ENCODE measurements at places on chromosomes 12 and 14.

DNA sequence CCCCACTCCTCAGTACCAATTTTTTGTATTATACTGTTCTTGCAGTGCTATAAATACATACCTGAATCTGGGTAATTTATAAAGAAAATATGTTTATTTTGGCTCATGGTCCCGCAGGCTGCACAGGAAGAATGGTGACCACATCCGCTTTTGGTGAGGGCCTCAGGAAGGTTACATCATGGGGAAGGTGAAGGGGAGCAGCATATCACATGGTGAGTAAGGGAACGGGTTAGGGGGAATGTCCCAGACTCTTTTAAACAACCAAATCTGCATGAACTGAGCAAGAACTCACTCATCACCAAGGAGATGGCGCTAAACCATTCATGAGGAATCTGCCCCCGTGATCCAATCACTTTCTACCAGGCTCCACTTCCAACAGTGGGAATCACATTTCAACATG lies 40.0 kb downstream of the OSBPL8 start:
- DNase-seq = peak; percentile 5

DNA sequence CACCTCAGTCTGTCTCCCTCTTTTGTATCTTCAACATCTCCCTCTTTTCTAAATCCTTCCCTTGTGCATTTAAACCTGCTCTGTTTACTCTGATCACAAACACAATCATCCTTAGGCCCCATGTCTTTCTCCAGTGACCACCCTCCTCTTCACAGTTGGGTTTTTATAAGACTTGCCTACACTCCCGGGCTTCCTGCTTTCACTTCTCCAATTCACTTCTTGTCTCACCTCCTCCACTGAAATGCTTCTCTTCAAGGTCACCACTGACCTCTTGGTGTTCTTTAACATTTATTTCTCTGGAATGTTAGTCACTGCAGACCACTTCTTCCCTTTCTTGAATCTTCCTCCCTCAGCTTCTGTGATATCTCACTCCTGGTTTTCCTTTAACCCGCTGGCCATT lies 8.7 kb upstream of the SMCO2 start:
- no peak for DNase-seq

GRCh38 chr12:67275380-67275913 lies 6.3 kb downstream of the CAND1 start:
- DNase-seq = no peak

GRCh38 chr14:20789230-20789813 lies 8.3 kb downstream of the RNASE6 start:
- no peak for DNase-seq

DNA sequence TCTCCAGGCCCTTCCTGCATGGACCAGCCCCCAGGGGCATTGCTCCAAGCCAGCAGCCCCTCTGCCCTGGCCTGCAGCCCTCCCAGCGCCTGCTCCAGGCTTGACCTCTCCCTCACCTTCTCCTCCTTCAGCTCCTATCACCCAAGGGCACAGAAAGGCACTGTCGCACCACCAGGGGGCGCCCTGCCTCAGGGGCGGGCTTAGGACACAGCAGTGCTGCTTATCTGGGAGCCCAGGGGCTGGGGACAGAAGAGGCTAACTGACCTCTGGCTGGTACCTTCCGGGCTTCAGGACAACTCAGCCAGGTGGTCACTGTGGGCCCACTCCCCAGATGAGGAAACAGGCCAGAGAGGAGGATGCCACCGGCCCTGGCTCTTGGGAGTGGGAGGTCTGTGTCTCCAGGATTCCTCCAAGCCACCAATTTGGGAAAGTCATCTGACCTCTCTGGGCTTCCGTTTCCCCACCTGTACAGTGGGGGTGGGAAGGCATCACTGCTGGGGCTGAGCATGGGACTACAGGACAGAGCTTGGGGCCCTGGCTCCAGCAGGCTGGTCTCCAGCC lies 25.3 kb upstream of the GPR132 start:
- DNase-seq = peak; percentile 68

GRCh38 chr14:56580221-56580711 lies 668 bp downstream of the TMEM260 start:
- DNase-seq = no peak

GRCh38 chr14:35963209-35963608 lies 137.1 kb downstream of the BRMS1L start:
- peak; percentile 14 for DNase-seq

GRCh38 chr12:56749853-56750252 lies 2.3 kb downstream of the PRIM1 start:
- DNase-seq = no peak

DNA sequence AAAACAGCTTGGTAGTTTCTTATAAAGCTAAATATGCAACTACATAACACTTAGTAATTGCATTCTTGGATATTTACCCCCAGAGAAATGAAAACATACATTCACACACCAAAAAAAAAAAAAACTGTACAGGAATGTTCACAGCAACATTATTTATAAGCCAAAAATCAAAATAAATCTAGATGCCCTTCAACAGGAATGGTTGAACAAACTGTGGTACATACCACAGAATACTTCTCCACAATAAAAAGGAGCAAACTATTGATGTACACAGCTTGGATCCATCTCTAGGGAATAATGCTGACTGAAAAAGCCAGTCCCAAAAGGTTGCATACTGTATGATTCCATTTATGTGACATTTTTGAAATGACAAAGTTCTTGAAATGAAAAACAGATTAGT lies 62.1 kb upstream of the SLC38A4 start:
- no peak for DNase-seq

DNA sequence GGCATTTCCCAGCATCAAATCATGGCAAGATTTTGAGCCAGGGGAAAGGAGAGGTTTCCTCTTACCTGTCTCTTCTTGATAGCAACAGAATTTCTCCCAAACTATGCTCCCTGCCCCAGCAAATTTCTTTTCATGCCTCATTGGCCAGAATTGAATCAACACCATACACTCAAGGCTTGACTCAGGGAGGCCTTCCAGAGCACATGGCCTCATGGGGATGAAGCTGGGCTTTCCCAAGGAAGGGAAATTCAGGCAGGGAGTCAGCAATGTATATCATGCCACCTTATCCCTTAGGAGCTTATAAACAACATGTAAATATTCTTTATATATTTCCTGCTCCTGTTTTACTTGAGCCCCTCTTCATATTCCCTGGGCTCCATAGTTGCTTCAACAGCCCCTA lies 62.1 kb downstream of the ARF6 start:
- no peak for DNase-seq

DNA sequence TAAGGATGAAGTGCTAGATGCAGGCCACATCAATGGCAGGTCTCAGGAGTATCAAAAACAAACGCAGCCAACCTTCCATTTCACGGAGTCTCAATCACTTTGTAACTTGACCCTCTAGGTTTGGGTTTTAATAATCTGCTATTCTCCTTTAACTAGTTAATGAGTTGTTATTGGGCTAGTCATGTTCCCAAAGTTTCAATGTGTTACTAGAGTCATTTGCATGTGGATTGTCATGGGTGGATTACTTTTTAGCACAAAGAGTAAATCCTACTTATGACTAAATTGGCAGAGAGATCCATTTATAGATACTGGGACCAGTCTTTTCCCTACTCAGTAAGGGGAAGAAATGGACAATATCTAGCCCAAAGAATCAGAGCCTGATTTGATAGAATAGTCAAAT lies 151.0 kb downstream of the BCAT1 start:
- DNase-seq = no peak

DNA sequence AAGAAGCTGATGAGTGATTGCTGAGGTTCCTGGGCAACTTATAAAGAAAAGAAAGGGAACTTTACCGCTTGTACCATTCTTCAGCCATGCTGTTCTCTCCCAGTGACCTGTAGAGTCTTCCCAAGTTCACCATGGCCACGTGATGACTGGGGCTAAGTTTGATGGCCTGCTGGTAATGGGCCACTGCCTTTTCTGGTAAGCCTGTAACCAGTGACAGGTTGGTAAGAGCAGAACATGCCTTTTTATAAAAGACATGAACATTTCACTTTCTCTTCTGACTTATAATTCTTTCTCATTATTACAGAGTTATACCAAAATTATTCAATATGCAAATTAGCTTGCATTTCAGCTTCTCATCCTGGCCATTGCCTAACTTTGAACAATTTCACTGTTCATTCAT lies 20.9 kb upstream of the OVCH1 start:
- no peak for DNase-seq

GRCh38 chr12:114185036-114185435 lies 218.9 kb upstream of the RBM19 start:
- DNase-seq = no peak

- no peak for DNase-seq
Observed at GRCh38 chr14:49614196-49614595, 6.2 kb downstream of the RPL36AL start.

GRCh38 chr12:94141892-94142291 lies 6.5 kb upstream of the PLXNC1 start:
- no peak for DNase-seq

GRCh38 chr12:132170637-132171292 lies 26.5 kb downstream of the NOC4L start:
- no peak for DNase-seq

DNA sequence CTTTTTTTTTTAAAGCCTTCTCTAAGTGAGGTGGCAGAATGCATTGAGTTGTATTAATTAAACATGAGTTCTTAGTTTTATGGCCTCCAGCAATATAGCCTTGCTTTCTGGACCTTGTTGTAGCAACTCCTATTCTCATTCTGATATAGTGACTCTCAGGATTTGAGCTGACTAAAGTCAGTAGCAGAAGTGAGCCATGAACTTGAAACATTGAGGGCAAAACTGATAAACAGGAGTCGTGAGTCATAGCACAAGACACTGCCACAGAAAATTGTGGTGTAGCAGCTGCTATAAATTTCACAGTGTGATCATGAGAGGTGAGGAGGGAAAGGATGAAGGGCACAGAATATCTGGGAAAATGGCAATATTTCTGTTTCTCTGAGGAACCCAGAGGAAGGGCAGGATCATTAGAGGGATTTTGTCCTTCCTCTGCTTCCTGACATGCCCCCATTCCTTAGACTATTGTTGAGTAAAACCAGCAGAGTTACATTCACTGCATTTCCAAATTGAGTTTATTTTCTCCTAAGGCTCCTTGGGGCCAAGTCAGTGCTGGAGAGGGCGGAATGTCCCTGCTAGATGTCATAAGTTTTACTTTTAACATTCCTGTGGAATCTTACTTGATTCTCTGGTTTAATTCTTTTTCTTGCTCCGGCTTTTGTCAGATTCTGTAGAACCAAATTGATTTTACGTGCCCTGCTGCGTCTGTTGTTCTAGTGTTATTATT lies 7.5 kb downstream of the KLRG1 start:
- DNase-seq = peak; percentile 44

GRCh38 chr14:54354968-54355641 lies 41.7 kb upstream of the CDKN3 start:
- no peak for DNase-seq

GRCh38 chr12:132140918-132141841 lies 2.9 kb downstream of the DDX51 start:
- no peak for DNase-seq

DNA sequence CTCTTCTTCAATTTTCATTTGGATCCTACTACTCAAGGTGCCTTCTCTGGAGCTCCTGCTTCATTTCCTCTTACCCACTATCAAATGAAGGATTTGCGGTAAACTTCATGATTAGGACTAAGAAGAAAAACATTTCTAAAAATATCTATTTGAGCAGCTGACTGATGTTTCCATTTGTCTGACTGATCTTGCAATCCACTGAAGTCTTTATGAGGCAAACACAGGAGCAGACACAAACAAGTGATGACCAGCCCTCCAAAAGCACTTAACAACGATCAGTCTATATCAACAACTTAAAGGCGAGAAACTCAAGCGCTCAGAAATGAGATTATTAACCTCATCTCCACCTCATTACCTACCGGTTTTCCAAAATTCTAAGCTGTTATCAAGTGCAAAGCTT lies 26.2 kb downstream of the OSBPL8 start:
- DNase-seq = no peak

GRCh38 chr14:90911121-90911520 lies 94.9 kb upstream of the TTC7B start:
- DNase-seq = no peak

GRCh38 chr12:89542912-89543592 lies 17.2 kb upstream of the POC1B start:
- peak; percentile 56 for DNase-seq
